NCI-H510A (cell line): ENCODE measurements at places on chromosomes 12 and 14.

GRCh38 chr12:29547151-29547632 is 49.7 kb upstream of the OVCH1 start:
- no peak for DNase-seq

GRCh38 chr12:117596968-117597367 is 235.5 kb upstream of the NOS1 start:
- peak; percentile 71 for DNase-seq

GRCh38 chr14:57609192-57610075 is 115.8 kb upstream of the CCDC198 start:
- DNase-seq, result no peak

DNA sequence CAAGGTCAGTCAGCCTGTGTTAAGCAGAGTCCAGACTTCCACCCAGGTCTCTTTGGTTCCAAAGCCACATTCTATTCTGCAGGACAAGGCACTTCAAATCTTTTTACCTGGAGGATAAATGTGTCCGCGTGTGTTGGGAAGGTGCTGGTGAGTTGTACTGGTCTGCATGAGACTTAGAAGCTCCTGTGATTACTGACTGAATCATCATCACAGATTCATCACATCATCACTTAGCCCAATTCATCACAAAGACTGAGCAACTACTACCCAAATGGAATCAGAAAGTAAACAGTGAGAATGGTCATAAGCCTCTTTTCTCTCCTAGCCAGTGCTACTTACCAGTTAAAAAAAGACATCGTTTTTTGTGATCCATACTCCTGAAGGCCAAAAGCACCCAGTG is 5.3 kb downstream of the SLC15A5 start:
- DNase-seq, result no peak

GRCh38 chr12:90977224-90977623 is 22.2 kb upstream of the CCER1 start:
- no peak for DNase-seq

DNA sequence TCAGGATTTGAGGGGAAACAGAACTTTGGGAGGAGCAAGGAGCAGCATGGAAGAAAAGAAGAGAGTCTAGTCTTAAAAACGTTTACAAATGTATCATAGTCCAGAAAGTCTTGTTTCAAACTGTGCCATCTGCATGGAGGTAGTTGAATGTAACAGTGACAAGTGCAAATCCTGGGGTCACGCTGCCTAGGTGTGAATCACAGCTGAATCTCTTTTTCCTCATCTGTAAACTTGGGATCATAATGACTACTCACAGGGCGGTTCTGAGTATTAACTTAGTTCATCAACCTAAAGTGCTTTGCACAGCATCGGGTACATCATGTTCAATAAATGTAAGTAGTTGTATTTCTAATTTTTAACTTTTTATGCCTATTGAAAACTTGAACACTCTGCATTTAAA is 208.5 kb downstream of the CHST11 start:
- DNase-seq, result no peak

GRCh38 chr12:45697371-45697770 is 32.1 kb upstream of the ARID2 start:
- no peak for DNase-seq

GRCh38 chr12:124613151-124613585 is 45.8 kb upstream of the NCOR2 start:
- DNase-seq, result no peak

DNA sequence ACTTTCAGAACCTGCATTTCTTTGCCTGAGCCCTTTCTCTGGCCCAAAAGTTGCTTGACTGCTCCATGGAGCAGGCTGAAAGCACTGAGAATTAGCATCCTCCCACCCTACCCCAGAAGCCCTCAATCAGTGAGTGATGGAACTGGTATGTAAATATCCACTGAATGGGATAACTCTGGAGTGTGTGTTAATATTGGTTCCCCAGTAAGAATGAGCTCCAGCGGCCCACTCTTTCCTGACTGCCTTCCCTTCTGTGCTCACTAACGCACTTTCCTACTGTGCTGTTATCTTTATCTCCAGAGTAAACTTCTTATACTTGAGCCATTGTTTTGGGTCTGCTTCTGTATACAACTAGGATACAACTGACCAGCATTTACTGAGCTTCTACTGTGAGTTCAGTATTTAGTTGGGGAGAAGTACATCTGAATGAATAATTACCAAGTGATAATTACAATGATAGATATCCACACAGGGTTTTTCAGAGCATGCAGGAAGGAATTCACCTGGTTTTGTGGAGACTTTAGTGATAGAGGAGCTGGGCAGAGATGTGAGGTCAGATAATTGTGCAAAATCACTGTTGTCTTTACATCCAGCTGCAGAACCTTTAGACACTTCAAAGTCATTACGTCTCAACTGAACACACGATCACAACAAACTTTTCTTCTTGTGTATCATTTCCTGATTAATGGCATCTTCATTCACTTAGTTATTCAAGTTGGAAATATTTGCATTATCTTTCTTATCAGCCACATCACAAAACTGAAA is 149.2 kb upstream of the BTG1 start:
- no peak for DNase-seq

- DNase-seq, result peak; percentile 8
These were observed 588.2 kb downstream of the NRXN3 start for GRCh38 chr14:78758333-78758732.

- DNase-seq, result peak; percentile 68
These were observed 117.8 kb downstream of the TTC7B start for GRCh38 chr14:90698379-90698869.

GRCh38 chr14:90136904-90137303 is 75.1 kb downstream of the KCNK13 start:
- no peak for DNase-seq

DNA sequence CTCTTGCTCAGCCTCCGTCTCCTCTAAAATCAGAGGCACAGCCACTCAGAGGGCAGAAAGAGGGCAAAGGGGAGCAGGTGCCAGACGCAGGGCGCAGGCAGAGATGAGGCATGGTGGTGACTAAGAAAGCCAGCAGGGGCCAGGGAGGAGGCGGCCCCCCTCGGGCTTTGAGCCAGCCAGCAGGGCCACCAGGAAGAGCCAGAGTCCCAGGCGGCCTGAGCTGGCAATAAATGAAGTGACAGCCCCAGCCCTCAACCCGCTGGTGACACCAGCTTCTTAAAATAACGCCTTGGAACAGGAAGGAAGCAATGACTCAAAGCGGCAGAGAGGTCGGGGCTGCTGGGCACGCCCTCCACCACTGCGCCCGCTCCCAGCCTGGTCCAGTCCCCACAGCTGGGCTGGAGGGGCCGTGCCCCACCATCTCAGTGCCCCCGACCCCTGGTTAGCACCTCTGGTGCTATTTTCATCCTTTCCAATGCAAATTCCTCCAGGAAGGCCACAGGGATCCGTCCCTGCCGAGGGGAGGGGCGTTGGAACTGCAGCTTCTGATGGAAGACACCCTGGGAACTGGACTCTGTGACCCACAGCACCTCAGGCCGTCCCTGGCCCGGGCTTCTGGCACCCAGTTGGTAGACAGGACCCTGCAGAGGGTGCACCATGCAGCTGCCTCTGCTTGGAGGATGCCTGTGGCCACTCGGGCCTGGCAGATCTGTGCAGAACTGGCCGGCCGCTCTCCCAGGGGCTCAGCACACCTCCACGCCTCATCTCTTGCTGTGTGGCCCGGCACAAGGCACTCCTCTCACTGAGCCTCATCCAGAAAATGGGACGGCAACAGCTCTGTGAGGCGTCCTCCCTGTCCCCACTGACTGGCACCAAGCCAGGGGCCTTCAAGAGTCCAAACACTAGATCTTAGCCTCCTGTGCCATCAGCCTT is 113.7 kb downstream of the NCOR2 start:
- DNase-seq, result no peak

DNA sequence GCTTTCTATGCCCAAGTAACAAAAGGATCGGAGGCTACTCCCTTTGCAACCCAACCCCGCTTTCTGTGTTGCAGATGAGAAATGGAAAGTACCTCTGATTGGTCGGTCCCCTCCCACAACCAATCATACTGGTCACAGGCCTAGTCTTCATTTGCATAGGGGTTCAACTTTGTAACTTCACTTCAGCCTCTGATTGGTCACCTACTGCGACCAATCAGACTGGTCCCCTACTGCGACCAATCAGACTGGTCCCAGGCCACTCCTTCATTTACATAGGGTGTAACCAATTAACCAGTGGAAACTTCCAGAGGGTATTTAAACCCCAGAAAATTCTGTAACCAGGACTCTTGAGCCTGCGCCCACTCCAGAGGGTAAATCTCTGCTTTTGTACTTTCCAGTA is 906.4 kb upstream of the TMEM132C start:
- no peak for DNase-seq

- no peak for DNase-seq
These were observed 196.2 kb downstream of the CACNA1C start for GRCh38 chr12:2248901-2249381.

DNA sequence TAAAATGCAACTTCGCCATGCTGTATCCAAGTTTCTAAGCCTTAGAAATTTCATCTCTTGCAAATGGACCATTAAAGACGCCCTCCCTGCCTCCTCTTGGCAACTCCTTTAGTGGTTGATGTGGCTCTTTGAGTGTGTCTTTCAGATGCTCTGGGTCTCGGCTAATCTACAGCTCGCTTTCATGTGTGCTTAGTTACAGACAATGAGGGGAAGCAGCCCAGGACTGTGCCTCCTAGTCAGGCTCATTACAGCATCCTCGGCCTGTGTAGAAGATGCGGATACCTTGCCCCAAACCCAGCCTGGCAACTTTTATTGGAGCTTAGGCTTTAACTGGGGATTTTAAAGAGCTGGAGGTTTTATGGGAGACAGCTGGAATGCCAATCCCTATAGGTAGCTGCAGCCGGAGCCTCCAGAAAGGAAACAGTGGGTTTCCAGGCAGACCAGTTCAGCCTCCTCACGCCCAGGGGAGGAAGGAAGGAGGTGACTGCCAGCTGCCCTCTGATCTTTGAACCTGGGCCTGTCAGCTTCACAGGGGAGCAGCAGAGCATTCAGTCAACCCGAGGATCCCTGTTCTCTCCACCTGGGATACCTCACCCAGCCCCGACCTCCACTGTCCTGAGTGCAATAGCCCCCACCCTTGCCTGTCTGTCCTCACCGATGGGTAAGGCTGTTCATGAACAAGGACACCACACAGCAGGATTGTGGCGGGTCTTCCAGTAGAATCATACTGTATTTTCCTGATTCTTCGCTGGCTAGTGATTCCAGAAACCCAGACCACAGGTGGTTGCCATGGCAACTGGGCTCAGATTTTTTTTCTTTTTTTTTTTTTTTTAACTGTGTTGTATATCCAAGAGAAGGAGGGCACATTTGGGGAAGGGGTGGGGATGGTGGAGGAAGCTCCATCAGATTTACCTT is 638.5 kb downstream of the MED13L start:
- DNase-seq, result no peak

- DNase-seq, result no peak
These were observed 79.1 kb downstream of the OTX2 start for GRCh38 chr14:56731187-56731586.

DNA sequence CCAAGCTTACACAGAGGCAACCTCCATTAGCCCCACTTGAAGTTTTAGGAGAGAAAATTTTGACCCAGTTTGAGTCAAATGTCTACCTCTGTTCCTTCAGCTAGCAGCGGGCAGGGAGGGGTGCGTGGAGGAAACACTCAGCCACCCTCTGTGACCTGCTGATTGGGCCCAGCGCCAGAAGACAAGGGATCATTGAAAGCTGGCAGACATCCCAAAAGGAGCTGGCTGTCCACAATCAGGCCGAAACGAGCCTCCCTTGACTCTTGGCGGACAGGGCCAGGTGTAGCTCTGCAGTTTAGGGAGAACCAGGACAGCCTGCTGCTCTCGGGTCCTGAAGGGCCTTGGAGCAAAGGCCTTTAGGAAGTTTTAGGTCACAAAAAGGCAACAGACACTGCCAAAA is 41.3 kb downstream of the CD9 start:
- DNase-seq, result no peak

- DNase-seq, result no peak
These were observed 99.1 kb downstream of the CAPZA3 start for GRCh38 chr12:18837025-18837424.

DNA sequence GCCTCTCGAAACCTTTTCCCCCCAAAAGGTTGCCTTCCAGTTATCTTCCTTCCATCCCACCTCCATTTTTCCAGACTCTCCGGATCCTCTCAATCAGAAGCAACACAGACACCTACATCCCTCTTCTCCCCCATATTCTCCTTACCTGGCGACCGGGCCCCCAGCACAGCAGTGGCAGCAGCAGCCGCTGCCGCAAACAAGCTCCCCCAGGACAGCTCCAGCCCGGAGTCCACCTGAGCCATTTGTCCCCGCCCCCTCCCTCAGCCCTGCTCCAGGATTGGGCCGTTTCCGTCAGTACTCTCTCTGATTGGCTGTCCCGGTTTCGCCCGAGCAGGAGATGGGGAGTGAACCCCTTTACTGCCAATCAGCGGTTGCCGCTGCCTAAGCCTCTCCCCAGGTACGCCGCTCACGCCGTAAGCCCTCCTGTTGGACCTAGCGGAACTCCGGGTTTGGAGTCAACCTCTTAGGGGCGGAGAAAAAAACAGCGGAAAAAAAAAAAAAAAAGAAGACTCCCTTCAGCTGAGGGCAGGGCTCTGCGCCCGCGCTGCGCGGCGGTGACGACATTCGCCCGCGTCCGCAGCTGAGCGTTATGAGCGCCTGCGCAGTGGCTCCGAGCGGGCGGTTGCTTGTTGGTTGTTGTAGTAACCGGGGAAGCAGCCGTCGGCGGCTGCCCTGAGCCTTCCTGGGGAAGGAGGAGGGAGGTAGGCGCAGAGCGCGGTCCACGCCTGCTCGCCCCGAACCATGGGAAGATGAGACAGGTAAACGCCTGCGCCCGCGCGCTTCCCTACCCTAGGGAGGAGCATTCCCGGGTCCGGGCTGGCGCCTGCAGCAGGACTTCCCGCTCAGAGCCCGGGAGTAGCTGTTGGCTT is at the start of the genes ERG28 and TTLL5:
TSS of gene ERG28 (minus strand) at position 247 of the 869 bp plus-strand sequence. CDS start 3,374 bp downstream, outside the sequence.
TSS of gene TTLL5 (plus strand) at position 617 of the 869 bp plus-strand sequence. CDS start 1,904 bp downstream, outside the sequence.
- DNase-seq, result peak; percentile 97

DNA sequence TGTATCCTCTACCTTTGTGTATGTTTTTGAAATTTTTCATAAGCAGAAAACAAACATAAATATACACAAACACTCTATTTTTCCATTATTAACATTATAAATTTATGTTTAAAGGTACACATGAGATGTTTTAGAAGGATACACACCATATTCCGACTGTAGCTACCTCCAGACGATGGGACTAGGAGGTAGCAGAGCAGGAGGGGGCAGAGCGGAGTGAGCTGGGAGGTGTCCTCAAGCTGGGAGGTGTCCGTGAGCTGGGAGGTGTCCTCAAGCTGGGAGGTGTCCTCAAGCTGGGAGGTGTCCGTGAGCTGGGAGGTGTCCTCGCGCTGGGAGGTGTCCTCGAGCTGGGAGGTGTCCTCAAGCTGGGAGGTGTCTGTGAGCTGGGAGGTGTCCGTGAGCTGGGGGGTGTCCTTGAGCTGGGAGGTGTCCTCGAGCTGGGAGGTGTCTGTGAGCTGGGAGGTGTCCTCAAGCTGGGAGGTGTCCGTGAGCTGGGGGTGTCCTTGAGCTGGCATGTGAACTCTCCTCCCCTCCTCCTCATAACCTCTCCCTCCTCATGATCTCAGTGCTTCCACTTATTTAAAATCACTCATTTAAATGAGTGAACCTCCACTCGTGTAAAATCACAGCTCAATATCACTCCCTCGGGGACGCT is 346.9 kb upstream of the SFSWAP start:
- DNase-seq, result no peak

DNA sequence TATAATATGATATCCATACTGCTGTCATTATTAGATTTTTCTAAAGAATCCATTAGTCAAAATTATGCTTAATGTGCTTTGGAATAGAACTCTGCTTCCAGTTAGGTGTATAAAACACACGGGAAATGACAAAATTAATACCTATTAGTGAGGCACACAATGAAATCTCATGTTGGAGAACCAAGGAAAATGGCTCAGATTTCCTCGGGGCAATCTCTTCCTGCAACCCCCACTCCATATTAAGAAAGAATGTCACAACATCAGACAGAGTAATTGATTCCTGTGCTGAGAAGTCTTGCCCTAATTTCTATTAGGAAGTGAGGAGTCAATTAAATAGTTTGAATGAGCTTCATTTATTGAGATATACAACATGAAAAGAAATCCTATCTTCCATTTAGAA is 299.8 kb upstream of the KITLG start:
- no peak for DNase-seq
